ENCODE measurements at places on chromosomes 3 and 15.

DNA sequence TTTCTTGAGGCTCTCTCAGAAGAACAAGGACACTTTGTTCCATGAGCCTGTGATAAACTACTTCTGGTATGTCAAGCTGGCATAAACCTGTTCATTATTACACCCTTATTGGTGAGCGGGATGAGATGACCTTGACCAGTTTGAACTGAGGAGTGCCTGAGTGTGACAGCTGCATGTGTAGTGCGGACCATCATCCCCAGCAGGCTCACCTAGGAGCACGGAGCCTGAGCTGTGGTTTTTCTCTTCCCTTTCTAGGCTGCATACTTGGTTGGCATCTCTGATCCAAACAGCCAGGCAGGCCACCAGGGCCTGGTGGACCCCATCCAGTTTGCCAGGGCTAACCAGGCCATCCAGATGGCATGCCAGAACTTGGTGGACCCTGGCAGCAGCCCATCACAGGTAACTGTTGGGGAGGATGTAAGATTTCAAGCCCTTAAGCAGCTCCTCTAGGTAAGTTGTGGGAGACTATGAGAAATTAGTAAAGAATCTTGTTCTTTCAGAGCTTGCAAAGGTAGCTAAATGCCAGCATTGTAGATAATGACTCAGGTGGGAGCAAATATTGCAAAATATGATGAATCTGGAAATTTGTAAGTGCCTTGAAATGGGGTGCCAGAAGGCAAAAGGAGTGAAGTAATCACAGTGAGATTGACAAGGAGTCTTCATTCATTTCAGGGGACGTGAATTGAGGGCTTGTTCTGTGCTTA is 288.9 kb upstream of the TPM1 start:
- DNase-seq, result no peak

GRCh38 chr3:113117511-113118234 is 93.7 kb upstream of the BOC start:
- DNase-seq, result no peak

DNA sequence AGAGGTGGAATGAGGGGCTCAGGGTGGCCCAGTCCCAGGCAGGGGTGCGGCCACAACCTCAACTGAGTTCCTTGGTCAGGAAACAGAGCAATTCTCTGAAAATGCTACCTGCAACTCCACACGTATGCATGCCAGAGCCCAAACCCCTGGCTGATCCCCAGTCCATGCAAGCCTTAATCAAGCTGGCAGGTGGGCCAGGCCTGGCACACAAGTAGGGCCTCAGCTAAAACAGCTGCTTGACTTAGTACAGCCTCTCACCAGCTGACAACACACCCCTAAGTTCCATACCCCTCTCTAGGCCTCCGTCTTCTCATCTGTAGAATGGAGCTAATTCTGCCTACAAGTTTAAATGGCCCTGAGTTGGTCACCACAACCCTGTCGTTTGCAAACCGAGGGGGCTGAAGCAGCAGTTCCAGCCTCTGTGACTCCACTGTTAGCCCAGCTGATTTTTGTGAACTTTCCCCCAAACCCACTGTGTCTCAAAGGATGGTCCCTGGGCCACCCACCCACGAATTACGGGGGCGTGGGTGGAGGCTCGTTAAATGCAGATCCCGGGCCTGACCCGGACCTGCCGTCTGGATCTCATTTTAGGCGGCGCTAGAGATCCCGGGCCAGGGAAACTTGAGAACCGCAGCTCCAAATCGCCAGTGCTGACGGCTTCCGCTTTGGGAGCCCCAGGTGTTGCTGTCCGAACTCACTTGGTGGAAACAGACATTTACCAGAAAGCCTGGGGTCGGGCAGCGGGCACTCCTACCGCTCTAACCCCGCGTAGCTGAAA is 927 bp downstream of the CHDH start:
- DNase-seq, result peak; percentile 5

GRCh38 chr15:62887113-62887570 is 155.4 kb upstream of the TPM1 start:
- DNase-seq, result no peak

DNA sequence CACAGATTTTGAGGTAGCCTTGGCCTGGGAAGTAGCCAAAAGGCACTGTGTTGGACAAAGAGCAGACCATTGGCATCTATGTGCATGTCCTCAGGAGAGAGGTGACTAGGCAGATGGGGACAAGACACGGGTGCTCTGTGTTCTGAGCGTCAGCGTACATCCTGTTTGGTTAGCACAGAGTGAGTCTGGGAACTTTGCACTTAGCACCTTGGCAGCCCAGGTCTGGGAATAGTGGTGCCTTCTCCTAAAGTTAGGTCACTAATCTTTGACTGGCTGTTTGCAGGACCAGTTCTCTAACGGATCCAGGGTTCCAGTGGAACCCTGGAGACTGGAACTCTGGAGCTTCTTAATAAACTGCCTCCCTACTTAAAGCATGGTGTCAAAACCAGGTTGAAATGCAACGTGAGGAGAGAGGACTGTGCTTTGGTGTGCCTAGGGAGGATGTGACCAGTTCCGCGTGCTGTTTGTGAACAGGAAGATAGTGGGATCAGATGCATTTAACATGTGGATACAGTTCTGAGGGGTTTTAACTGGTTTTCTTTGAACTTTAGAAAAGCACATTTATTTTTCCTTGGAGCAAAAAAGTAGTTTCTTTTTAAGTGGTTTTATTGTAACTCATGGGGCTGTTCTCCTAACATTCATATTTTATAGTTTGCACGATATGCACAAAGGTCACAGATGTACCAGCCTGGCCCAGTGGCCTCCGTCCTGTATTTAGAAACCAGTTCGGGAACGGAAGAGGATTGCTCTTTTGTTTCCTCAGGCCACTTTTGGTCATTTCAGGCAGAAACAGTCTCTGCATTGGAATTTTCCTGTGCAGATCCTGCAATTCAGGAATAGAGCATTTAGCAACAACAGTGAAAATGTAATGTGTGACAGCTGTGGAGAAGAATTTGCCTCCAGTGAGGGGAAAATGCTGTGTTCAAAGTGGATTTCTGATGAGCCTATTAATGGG is 48.8 kb downstream of the ABHD2 start:
- no peak for DNase-seq

DNA sequence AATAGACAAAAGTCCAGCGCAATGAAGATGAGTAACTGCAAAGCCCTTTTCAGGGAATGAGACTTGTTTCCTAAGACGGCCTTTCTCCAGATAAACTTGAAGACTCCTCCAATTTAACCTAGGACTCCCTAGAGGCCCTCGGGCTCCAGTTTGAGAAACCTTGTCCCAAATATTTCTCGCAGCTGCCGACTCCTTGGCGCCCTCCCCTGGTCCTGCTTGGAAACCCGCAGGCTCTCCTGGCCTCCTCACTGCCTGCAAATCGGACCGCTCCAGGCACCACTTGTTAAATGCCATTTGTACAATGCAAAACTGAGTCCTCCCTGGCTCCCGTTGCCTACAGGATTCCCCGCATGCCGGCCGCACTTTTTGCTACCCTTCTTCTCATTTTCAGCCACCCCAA is 36.8 kb downstream of the MUC4 start:
- no peak for DNase-seq

GRCh38 chr3:107106316-107106715 is 270.9 kb upstream of the CCDC54 start:
- DNase-seq, result no peak

DNA sequence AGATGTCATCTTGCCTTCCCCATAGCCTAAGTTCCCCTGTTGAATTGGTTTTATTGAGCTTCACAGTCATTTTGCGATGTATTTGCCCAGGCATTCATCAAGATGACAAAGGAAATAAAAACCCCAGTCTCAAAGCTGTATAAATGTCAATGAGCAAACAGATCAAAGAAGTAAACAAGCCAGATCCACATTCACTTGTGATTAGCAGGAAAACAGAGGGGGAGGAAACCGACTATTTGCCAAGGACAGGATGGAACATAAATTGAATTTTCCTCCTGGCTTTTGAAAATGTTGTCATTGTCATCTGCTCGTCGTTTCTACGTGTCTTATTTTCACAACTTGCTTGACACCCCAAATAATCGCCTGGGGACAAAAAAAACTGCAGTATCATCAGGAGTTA is 83.5 kb downstream of the SV2B start:
- no peak for DNase-seq

GRCh38 chr15:37017031-37017625 is 83.2 kb downstream of the MEIS2 start:
- DNase-seq, result no peak

GRCh38 chr3:28326458-28326926 is 22.0 kb upstream of the ZCWPW2 start:
- no peak for DNase-seq

DNA sequence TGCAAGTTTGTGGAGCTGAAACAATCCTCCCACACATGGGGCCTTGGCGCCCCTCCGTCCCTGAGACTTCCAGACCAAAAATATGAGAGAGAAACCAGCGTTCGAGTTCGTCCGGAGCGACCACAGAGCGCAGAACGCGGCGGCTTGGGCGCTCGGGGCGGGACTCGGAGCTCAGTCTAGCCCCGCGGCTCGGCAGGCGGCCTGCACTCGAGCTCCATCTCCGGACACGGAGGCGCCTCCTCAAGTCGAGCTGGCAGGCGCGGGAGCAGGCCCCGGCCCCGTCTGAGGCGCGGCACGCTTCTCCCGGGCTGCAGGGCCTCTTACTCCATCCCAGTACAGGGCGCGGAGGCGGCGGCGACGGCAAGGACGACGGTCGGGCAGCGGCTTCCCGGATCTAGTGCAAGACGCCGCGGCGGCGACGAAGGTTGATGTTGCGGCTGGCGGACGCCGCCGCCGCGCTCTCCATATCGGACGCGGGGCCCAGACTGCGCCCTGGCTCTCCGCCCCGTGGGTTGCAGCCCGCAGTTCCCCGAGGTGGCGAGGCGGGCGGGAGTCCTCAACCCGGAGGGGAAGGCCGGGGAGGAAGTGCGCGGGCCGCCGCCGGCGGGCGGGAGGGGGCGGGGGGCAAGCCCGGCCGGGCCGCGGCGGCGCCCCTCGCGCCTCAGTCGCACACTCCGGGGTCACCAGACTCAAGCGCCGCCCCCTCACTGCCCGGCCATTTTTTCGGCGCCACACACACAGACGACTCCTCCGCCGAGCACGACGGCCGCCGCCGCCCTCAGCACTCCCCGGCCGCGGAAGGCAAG is 674 bp downstream of the MSL2 start:
- no peak for DNase-seq

GRCh38 chr3:15861163-15861562 is 63.4 kb upstream of the ANKRD28 start:
- DNase-seq, result no peak

DNA sequence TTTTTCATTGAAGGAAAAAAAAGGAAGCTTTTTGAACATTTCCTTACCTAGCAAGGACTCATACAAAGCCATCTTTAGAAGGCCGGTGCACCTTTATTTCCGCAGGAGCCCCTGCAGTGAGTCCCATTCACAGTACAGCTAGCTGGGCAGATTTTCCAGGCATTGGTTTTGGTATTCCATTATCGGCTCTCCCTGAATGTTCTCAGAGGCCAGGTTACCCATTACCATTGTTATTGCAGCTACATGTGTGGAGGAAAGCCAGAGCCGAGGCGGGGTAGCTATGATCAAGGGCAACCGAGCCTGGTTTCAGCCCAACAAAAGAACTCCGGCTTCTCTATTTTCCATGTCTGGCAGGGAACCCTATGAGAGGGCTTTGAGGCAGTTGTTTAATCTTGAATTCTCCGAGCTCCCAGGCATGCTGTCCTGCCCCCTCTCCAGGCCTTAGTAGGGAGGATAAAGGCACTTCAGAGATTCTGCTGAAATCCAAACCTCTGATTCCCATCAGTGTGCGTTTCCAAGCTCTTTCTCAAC is 100.3 kb downstream of the LRRK1 start:
- no peak for DNase-seq

DNA sequence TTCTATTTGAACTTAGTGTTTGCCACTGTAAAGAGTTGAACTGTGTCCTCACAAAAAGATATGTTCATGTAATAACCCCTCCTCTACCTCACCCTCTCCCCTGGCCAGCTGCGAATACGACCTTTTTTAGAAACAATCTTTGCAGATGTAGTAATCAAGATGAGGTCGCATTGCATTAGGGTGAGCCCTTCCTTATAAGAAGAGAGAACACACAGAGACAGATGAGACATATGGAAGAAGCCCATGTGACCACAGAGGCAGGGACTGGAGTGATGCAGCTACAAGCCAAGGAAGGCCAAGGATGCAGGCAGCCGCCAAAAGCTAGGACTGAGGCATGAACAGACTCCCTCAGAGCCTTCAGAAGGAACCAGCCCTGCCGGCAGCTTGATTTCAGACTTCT is 27.6 kb downstream of the GPR176 start:
- DNase-seq, result no peak

DNA sequence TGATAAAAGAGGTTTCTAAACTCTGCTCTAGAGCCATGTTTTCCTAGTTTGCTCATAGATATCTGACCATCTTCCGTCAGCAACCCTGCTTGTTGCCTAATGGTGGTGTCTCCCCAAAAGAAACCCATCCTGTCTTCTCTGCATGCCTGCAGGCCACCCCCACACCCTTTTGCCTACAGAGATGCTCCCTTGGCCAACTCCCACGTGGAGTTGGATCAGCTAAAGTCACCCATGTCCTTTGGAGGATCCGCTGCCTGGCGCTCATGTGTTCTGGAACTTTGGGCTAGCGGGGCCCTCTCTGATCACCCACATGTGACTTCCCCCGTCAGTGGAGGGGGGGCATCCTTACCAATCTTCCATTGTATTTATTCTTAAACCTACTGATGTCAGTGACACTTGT is 185.6 kb downstream of the ADAMTS17 start:
- DNase-seq, result no peak

GRCh38 chr3:133329626-133330025 is 70.2 kb upstream of the BFSP2 start:
- no peak for DNase-seq

DNA sequence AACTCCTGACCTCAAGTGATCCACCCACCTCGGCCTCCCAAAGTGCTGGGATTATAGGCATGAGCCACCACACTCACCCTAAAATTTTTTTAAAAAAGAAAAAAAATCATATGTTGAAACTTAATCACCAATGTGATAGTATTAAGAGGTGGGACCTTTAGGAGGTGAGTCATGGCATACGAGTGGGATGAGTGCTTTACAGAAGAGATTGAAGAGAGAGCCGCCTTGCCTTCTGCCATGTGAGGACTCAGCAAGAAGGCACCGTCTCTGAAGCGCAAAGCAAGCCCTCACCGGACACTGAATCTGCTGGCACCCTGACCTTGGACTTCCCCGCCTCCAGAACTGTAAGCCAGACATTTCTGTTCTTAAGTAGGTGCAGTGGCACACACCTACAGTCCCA is 5.5 kb downstream of the ARPIN start:
- DNase-seq, result no peak
